ENCODE measurements at places on chromosomes 11 and 22. TPM values are rescaled to one million over a fixed set of nuclear protein-coding genes. Genes with fewer than 3 reads are reported as not detected.

- DNase-seq, result no peak
Observed at GRCh38 chr11:109553284-109553683, 131.3 kb downstream of the C11orf87 start.

GRCh38 chr11:252666-253065, 15.9 kb downstream of the PSMD13 start:
- no peak for DNase-seq

- DNase-seq, result no peak
Observed at GRCh38 chr11:72605973-72606747, 68.1 kb downstream of the PDE2A start.

- no peak for DNase-seq
Observed at GRCh38 chr22:23579870-23580575, at the start of gene IGLL1. Gene IGLL1 (minus strand): TSS chr22:23580290. CDS start chr22:23580190, 100 bp downstream.

DNA sequence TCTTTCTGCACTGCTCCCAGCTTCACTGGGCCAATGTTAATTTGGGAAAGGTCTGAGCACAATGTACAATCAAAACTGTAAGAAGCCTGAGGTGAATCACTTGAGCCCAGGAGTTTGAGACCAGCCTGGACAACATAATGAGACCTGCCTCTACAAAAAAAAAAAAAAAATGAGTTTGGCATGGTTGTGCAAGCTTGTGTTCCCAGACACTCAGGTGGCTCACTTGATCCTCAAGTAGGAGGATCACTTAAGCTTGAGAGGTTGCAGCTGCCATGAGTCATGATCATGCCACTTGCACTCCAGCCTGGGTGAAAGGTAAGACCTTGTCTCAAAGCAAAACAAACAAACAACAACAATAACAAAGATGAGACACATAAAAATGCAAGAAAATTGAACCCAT, 38.6 kb upstream of the SC5D start:
- no peak for DNase-seq

DNA sequence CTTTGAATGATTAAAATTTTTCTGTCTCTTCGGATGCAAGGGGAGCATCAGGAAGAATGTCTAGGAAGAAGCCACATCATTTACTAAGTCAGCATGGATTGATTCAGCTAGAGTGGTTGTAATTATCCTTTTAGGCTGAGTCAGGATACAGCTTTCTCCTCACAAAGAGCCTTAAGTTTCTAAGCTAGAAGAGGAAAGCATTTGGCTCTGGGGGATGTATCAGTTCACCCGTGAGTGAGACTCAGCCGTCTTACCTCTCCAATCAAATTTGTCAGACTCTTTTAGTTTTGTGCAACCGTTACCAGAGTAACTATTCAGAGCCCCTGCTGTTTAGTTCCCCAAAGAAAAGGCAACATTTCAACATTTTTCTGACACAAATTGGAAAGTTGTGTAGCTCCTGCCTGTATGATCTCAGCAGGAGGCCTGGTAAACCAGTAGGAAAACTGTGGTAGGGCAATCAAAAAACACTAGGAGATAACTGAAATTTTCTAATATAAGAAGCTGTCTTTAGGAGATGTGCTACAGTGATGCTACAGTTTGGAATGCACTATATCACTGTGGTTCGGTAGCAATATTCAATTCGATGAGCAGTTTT, 432.4 kb upstream of the LUZP2 start:
- no peak for DNase-seq

DNA sequence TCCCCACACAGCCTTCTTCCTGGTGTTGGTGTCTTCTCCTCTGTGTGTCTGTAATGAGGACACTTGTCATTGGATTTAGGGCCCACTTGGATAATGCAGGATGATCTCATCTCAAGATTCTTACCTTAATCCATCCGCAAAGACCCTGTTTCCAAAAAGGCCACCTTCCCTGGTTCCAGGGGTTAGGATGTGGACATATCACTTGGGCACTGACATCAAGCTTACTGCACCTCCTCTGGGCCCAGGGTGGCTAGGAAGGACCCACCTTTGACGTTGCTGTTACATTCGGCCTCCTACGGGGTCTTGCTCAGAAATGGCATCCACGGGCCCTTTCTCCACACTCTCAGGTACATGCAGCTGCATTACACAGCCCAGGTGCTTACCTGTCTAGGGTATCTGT, 535.9 kb downstream of the BRD1 start:
- DNase-seq, result no peak

GRCh38 chr22:29167032-29167911, 38.4 kb upstream of the EMID1 start:
- DNase-seq, result no peak

GRCh38 chr22:25844601-25845000, 102.6 kb downstream of the MYO18B start:
- no peak for DNase-seq

DNA sequence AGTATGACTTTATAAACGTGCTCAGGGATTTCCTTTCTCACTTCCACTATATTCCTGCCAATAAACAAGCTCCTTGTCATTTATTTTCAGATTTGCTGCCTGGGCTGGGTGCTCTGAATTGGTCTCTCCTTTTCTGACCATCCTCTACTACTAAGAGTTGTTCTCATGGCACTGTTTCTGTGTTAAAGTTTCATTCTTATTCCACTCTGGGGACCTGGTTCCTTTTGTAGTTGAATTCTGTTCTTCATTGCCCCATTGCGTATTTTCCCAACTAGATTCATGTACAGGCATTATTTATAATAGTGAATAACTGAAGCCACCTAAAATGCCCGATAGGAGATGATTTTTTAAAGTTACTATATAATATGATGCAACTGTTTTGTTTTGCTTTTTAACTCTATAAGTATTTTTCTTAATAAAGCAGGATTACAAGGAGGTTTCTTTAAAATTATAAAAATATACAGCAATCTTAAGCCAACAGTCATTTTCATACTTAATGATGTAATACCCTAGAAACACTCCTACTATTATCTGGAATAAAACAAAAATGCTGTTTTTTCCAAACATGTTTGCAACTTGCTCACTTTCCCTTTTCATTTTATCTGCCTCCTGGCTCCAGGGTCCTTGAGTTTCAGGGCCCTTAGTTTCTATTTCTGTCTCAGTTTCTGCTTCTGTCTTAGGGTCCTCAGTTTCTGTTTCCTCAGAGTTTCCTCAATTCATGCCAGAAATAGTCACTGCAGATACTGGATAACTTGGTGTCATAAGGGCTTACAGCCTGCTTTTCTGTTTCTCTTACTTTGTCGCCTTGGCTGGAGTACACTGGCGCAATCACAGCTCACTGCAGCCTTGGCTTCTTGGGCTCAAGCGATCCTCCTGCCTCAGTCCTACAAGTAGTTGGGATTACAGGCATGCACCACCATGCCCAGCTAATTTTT, 9.8 kb upstream of the FUT4 start:
- no peak for DNase-seq

- no peak for DNase-seq
Observed at GRCh38 chr22:50085211-50085972, at the start of gene MLC1. Gene MLC1 (minus strand): TSS chr22:50085426. CDS start chr22:50084902, 524 bp downstream.

GRCh38 chr11:130212431-130212961, 52.9 kb downstream of the ST14 start:
- no peak for DNase-seq

DNA sequence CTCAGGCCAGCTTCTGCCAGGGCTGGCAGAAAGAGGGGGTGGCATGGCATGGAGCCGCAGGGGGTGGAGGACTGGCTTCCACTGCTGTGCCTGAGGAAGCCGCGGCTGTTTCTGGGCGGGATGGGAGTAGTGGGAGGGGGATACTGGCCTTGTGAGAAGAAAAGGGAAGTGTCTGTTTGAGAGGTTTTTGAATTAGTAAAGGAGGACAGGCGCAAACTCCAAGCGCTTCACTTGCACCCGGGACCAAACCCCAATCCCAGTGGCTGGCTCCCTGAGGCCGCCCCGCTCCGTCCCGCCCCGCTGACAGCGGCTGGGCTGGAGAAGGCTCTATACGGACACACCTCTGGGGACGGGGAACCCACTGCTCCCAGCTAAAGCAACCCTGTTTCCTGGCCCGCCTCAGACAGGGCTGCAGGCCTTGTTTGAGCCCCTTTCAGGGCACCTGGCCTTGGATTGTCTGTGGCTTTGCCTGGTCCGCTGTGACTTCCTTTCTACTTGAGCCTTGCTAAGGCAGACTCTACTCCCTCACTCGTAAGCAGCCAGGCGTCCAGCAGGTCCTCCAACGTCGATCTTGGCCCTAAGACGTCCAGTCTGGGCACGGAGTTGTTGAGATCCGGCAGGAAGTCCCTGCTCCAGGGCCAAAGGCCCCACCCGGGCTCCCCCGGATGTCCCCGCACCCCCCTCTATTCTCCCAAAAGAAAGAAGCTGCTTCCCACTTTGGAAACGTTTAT, 2.2 kb downstream of the APOA1 start:
- no peak for DNase-seq

- DNase-seq, result no peak
Observed at GRCh38 chr11:934527-934926, 8.9 kb downstream of the AP2A2 start.

DNA sequence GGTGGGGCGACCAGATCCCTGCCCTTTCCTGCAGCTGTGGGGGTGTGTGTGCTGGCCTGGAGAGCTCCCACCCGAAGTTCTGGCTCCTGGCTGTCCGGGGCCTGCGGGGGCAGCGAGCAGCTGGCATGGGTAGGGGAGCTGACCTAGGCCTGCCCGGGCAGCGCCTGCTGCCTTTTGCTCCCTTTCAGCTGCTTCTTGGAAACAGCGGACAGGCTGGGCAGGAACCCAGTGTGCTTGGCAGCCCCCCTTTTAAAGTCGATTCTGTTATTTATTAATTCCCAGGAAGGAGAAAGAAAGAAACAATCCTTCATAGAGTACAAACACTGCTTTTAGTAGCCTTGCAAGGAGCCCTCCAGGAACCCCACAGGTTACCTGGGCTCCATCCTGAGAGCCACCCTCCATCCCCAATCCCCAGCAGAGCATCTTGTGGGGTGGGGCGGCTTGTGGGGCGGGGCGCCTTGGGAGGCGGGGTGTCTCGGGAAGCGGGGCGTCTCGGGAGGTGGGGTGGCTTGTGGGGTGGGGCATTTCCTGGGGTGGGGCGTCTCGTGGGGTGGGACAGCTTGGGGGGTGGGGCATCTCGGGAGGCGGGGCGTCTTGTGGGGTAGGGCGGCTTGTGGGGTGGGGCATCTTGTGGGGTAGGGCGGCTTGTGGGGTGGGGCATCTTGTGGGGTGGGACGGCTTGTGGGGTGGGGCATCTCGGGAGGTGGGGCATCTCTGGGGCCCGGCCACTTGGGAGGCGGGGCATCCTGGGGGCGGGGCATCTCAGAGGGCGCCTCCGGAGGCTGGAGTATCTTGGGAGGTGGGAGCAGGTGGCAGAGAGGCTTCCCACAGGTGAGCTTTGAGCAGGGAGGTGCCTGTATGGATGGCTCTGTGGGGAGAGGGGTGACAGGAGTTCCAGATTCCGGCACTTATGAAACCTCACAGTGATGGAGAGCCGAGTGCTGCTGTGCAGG, 7.0 kb downstream of the CD81 start:
- DNase-seq, result no peak

- DNase-seq, result no peak
Observed at GRCh38 chr11:1307998-1308742, 1.3 kb downstream of the TOLLIP start.

The ME3 gene
- 25.7 TPM for total RNA-seq

The LINC01488 gene
- total RNA-seq, result not detected

The DTX4 gene
- 49.6 TPM for total RNA-seq

The DKK3 gene
- 581 TPM for total RNA-seq

The C1QTNF4 gene
- total RNA-seq, result not detected

Measured in dermis microvascular lymphatic vessel endothelial cell (primary cell).